Left renal pelvis (tissue), 4 donors: ENCODE measurements at places on chromosomes 6 and 20. TPM values are rescaled to one million over a fixed set of nuclear protein-coding genes. Genes with fewer than 3 reads are reported as not detected.

CYP39A1 gene
- 13.6 TPM for polyA plus RNA-seq

TRIM10 gene
- polyA plus RNA-seq, result 0.45 TPM

CDH26 gene
- 0.54 TPM for polyA plus RNA-seq

EMILIN3 gene
- 9.9 TPM for polyA plus RNA-seq

NELFE gene
- 97.9 TPM for polyA plus RNA-seq

ENPP1 gene
- polyA plus RNA-seq, result 20.9 TPM

RBM24 gene
- 0.78 TPM for polyA plus RNA-seq

EYA4 gene
- polyA plus RNA-seq, result 21.6 TPM

SUMO4 gene
- polyA plus RNA-seq, result 1.6 TPM

AP5S1 gene
- polyA plus RNA-seq, result 12.2 TPM

GSTA1 gene
- polyA plus RNA-seq, result 0.73 TPM

GRCh38 chr6:31202259-31203166 is 32.0 kb upstream of the POU5F1 start:
- no peak for DNase-seq

DNA sequence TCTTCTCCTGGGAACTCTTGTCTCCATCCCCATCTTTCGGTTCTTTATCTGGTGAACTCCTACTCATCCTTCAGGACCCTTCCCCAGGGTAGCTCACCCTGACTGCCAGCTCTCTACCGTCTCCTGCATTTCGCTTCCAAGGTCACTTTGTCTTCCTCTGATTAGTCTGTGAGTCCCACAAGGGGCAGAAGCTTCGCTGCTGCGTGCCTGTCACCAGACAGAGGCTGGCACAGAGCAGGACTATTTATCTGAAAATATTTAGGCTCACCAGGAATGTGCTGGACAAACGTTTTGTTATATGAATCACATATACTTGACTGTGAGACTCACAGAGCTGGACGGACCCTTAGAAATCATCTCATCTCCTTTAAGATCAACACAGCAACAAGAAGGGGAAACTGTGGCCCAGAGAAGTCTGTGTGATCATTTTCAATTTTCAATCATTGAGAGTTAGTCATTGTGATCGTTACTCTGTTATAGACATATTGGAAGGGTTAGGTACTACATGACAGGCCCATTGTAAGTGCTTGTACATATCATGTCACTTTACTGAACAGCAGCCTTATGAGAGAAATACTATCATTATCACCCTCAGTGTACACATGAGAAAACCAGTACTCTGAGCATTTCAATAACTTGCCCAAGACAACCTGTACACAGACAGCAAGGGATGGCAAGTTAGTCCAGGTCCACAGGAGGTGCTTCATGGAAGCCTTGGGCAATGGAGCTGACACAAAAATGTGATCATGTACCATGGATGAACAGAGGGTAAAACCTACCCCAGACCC is 51.4 kb downstream of the JPH2 start:
- no peak for DNase-seq

GRCh38 chr20:32191873-32192272 is 15.7 kb downstream of the PLAGL2 start:
- DNase-seq, result no peak

GRCh38 chr20:36929290-36929689 is 22.2 kb downstream of the SAMHD1 start:
- no peak for DNase-seq

DNA sequence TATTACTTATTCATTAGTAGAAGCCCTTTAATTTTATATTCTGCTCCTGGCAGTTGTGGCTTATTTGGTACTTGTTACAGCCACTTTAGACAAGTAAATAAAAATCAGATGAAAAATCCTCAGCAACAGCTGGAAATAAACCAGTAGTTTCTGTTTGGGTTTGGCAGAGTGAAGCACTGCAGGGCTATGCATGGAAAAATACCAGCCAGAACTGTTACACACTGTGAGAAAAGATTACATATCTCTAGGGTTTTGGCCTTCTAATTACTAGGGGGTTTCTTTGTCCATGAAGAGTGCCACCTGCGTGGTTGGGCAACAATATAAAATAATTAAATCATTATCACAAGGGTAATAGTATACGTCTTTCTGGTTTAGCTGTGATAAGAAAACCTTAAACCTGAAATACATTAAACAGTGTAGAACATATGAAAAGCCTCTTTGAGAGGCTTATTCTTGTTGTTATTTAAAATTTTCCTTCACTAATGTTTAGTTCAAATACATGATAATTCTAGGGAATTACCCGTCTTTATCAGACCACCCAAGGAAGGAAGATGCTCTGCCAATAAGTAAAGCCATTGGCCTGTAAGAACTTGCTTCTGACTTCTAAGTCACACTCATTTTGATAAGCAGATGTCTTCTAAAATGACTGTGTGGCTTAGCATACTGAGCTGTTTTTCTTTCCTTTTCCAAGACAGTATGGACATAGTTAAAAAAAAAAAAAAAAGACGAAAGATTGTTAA is 320.0 kb upstream of the FLRT3 start:
- DNase-seq, result no peak

DNA sequence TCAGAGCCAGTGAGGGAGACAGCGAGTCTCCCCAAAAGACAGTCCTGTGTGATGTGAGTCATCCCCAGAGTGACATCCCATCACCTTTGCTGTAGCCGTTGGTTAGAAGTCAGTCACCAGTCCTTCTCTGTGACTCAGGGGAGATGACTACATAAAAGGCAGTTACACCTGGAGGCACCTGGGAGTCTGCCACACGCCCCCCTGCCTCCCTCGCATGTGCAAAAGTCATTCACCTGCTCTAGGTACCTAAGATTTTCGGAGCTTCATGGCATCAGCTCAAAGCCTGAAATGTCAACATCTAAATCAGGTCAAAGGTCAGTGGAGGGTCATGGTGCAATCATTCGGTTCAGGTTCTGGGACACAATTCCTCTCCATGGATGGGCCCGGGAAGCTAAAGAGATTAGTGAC is 50.3 kb downstream of the PRR18 start:
- no peak for DNase-seq

DNA sequence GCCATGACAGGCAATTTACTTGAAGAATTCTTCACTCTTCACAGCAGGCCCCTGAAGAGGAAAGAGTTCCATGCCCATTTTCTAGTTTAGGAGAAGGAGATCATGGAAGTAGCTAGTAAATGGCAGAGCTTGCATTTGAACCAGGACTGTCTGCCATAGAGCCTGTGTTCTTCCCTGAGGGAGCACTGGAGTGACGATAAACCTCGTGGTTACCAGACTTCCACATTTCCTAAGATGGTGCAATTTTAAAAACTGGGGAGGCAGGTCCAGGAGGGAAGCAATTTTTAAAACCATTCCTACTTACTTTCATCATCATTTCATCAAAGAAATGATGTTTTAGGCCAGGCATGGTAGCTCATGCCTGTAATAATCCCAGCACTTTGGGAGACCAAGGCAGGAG is 36.8 kb downstream of the STK35 start:
- no peak for DNase-seq

GRCh38 chr6:3291346-3291745 is 32.6 kb downstream of the PSMG4 start:
- no peak for DNase-seq

DNA sequence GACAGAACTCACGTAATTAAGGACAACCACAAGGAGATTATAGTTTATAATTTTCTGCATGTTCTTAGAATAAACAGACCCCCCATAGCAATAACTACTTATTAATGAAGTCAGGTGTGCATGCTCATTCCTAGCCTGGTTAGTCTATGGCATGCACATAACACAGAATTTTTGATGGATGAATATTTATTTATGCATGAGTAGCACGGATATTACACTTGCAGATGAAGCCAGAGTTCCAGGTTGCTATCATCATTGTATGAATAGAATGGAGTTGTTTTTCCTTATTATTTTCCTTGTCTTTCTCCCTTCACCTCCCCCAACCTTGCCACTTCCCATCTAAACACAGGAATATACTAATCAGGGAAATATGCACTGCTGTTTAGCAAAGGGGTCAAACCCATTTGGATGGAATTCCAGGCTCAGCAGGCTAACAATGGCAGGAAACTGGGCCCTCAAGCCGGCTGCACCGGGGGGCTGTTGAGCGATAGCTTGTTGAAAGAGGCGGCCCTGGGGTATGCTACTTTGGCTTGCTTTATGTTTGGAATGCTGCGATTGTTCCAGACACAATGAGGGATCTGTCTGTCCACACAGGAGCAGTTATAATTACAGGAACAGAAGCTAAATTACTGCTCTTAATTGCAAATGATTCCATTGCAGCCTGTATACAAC is 112.6 kb downstream of the TMEM170B start:
- DNase-seq, result no peak

GRCh38 chr6:164569509-164569908 is 739.9 kb downstream of the C6orf118 start:
- no peak for DNase-seq

GRCh38 chr6:43091436-43091991 is 15.4 kb downstream of the PTK7 start:
- no peak for DNase-seq

- DNase-seq, result no peak
These were observed 27.7 kb downstream of the PNPLA1 start for GRCh38 chr6:36297511-36297910.

- no peak for DNase-seq
These were observed 615.4 kb downstream of the MAFB start for GRCh38 chr20:40073535-40074111.

GRCh38 chr20:10978019-10978702 is 304.4 kb upstream of the JAG1 start:
- DNase-seq, result no peak

- DNase-seq, result no peak
These were observed 26.1 kb upstream of the TBC1D7 start for GRCh38 chr6:13354331-13355042.

- DNase-seq, result no peak
These were observed 105.0 kb downstream of the PTPRK start for GRCh38 chr6:128415387-128415786.

DNA sequence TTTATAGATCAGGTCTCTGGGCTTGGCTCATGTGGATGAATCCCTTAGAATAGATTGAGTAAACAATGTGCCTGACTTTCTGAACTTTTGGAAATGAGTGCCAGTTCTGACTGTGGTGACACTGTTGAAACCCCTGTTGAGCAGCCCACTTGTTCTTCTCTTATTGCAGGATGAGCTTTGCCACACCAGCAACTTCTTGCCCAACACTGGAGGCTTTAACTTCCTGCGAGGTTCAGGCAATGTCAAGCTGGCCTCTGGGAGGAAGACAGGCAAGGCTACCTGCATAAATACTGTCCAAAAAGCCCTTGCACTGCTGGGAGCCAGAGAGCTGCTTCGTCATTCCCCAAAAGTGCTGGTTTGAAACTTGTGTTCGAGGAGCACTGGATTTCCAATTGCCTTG is 32.8 kb upstream of the SMIM8 start:
- no peak for DNase-seq
